ENCODE measurements at places on chromosomes 11 and 22.

- peak; percentile 50 for DNase-seq
Measured at GRCh38 chr11:1401656-1402221, 12.0 kb downstream of the BRSK2 start.

DNA sequence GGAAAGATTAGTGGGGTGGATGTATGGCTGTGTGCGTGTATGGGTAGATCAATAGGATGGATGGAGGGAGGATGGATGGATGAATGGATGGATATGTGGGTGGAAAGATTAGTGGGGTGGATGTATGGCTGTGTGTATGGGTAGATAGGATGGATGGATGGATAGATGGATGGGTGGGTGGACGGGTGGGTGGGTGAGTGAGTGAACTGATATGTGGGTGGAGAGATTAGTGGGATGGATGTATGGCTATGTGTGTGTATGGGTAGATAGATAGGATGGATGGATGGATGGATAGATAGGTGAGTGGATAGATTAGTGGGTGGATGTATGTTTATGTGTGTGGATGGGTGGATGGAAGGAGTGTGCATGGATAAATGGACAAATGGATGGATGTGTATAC lies 87.6 kb upstream of the LDLRAD3 start:
- no peak for DNase-seq

- DNase-seq = peak; percentile 18
Measured at GRCh38 chr11:93579187-93579751, 36.1 kb upstream of the SMCO4 start.

- no peak for DNase-seq
Measured at GRCh38 chr11:102120437-102120973, 10.3 kb downstream of the YAP1 start.

DNA sequence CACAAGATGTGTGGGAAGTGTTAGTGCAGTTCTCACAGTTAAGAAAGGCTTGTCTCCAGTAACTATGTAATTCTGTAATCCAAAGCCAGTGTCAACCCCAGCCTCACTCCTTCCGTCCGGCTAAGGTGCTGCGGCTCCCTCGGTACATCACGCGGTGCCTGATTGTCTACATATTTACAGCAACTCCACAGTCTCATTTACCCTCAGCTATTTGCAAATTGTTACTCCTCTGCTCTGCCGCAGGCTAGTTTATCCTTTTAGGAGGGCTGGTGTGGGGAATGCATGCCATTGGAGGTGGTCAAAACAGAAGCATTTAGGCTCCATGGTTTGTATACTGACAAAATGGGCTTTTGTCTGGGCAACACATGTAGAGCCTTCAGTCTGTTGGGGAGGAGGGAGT lies 358.3 kb downstream of the METTL15 start:
- DNase-seq = no peak

- no peak for DNase-seq
Measured at GRCh38 chr11:100825626-100826025, 138.5 kb downstream of the ARHGAP42 start.

- peak; percentile 71 for DNase-seq
Measured at GRCh38 chr22:29860006-29860766, 22.1 kb upstream of the ASCC2 start.

DNA sequence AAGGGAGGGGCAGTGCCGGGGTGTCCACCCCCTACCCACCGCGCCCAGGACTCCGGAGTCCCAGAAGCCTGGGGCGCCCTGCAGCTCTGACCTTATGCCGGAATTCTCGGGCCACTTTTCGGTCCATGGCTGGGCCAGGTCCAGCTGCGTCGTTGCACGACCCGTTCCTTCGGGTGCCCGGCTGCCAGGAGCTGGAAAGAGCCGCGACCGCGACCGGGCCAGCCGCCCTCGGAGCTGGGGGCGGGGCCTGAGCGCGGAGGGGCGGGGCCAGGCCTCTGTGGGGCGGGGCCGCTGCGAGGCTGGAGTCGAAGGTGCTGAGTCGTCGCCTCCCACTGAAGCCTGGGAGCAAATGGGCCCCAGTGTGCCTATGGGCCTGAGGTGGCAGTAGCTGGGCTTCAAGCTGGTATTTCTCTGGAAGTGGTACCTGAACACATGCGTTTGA lies at the start of gene USH1C:
Gene USH1C (minus strand): TSS at position 236 of the 442 bp plus-strand sequence. CDS start 109 bp downstream, at position 127.
- peak; percentile 3 for DNase-seq

GRCh38 chr22:50503475-50504145 lies 3.9 kb downstream of the LMF2 start:
- no peak for DNase-seq

GRCh38 chr11:3797329-3798090 lies at the start of gene NUP98:
Gene NUP98, minus strand, starts transcription at chr11:3797554. Its CDS starts 15,437 bp downstream, at chr11:3782117.
- DNase-seq = peak; percentile 100

- no peak for DNase-seq
Measured at GRCh38 chr11:46718155-46719019, 626 bp upstream of the F2 start.

DNA sequence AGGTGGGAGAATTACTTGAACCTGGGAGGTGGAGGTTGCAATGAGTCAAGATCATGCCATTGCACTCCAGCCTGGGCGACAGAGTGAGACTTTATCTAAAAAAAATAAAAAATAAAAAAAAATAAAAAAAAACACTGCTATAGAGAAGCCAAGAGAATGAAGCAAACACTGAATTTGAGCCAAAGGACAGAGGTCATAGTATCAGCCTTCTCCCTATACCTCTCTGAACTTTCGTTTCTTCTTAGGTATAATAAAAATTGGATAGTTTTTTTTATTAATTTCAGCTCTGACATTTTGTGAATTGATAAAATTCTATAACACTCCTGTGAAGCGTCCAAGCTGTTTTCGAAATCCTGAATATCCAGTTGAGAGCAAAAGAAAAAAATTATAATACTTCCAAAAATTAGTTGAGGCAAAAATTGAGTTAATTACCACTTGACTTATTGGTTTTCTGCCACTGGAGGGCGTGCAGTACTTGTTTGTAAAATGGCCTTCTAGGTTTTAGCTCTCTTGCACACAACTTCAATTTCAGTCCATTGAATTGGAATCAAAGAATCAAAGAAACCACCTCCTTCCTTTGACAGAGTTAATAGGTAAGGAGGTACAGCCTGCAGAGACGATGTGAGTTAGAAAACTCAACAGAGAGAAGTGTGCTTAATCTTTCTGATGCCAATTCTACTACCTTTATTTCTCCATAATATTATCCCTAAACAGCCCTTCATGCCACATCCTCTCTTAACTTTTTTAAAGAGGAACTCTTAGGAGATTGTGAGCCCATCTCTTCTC lies 143.2 kb downstream of the BBOX1 start:
- peak; percentile 23 for DNase-seq

GRCh38 chr11:68845351-68846002 lies 3.8 kb upstream of the CPT1A start:
- no peak for DNase-seq
